ENCODE measurements at places on chromosomes 12 and 14. TPM values are rescaled to one million over a fixed set of nuclear protein-coding genes. Genes with fewer than 3 reads are reported as not detected.

DAD1 gene
- total RNA-seq: 134 TPM

CCDC177 gene
- total RNA-seq: not detected

DIO3 gene
- not detected for total RNA-seq

MANSC4 gene
- not detected for total RNA-seq

SIX1 gene
- 0.89 TPM for total RNA-seq

ASCL1 gene
- not detected for total RNA-seq

DNA sequence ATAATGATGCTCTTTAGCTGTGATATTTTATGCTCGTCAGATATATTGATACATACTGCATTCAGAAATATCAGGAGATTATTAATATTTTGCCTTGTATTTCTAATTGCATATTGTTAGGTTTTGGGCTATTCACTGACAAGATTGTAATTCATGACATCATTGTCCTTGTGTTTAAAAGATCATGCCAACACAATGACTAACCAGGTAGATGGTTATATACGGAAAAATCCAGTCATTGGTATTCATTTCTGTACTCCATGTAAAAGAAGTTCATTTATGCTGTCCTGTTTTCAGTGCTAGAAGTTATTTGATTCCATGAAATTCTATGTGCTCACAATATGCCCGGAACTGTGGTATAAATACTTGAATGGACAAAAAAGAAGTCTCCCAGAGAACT is 107.5 kb downstream of the KITLG start:
- DNase-seq: no peak

DNA sequence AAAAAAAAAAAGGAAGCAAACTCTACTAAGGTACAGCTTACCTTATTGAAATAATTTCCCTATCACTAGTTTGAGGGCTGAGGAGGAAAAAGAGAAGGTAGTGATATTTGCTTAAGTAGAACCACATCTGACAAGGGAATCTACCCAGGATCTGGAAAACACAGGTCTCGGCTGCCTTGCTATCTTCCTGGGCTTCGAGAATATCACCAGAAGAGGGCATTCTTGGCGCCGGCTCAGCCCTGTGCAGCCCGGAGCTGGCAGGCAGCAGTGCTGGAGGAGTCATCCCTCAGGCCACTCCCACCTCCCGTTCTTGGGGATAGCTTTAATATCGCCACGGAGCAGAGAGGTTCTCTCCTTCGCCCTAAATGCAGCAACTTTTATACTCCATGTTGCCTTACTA is 1181.2 kb downstream of the VRK1 start:
- DNase-seq: peak; percentile 80

- DNase-seq: no peak
These were observed 182.8 kb downstream of the SLC5A8 start for GRCh38 chr12:101027200-101027599.

DNA sequence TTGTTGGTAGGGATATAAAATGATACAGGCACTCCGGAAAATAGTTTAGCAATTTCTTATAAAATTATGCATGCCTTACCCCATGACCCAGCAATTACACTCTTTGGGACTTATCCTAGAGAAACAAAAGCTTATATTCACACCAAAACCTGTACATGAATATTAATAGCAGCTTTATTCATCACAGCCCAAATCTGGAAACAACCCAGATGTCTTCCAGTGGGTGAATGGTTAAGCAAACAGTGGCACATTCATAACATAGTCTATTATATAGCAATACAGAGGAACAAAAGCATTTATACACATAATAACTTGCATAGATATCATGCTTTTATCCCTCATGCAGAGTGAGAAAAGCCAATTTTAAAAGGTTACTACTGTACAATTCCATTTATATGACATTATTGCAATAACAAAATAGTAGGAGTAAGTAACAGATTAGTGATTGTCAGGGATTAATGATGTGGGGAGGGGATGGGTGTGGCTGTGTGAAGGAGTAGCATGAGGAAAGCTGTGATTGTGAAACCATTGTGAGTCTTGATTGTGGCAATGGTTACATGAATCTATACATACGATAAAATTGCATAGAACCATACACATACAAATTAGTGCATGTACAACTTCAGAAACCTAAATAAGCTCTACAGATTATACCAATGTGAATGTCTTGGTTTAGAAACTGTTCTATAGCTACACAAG is 363.1 kb upstream of the OR4E1 start:
- DNase-seq: no peak

GRCh38 chr14:98385851-98386250 is 886.1 kb downstream of the BCL11B start:
- no peak for DNase-seq

DNA sequence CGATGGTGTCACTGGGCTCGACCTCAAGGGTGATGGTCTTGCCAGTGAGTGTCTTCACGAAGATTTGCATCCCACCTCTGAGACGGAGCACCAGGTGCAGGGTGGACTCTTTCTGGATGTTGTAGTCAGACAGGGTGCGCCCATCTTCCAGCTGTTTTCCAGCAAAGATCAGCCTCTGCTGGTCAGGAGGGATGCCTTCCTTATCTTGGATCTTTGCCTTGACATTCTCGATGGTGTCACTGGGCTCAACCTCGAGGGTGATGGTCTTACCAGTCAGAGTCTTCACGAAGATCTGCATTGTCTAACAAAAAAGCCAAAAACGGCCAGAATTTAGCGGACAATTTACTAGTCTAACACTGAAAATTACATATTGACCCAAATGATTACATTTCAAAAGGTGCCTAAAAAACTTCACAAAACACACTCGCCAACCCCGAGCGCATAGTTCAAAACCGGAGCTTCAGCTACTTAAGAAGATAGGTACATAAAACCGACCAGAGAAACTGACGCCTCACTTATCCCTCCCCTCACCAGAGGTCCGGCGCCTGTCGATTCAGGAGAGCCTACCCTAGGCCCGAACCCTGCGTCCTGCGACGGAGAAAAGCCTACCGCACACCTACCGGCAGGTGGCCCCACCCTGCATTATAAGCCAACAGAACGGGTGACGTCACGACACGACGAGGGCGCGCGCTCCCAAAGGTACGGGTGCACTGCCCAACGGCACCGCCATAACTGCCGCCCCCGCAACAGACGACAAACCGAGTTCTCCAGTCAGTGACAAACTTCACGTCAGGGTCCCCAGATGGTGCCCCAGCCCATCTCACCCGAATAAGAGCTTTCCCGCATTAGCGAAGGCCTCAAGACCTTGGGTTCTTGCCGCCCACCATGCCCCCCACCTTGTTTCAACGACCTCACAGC is 717 bp downstream of the UBC start:
- peak; percentile 97 for DNase-seq

- DNase-seq: no peak
These were observed 13.1 kb upstream of the CIPC start for GRCh38 chr14:77084985-77085384.

DNA sequence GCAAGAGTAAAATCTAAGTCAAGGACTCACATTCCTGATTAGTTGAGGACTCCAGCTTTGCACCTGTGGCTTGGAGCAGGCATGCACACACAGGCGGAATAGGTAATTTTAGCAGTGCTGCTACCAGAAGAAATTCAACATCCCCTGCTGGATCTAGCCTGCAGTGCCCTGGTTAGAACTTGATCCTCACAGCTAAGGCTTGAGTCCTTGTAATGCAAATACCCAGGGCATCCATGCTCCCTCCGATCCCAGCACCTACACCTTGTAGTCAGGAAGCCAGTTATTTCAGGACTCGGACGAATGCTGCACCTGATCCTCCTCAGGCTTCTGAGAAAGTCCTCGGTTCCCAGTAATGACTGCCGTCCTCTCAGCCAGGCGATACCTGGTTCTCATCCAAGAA is 309.0 kb upstream of the AMIGO2 start:
- no peak for DNase-seq

GRCh38 chr14:77615361-77616132 is 890 bp downstream of the SPTLC2 start:
- peak; percentile 61 for DNase-seq

DNA sequence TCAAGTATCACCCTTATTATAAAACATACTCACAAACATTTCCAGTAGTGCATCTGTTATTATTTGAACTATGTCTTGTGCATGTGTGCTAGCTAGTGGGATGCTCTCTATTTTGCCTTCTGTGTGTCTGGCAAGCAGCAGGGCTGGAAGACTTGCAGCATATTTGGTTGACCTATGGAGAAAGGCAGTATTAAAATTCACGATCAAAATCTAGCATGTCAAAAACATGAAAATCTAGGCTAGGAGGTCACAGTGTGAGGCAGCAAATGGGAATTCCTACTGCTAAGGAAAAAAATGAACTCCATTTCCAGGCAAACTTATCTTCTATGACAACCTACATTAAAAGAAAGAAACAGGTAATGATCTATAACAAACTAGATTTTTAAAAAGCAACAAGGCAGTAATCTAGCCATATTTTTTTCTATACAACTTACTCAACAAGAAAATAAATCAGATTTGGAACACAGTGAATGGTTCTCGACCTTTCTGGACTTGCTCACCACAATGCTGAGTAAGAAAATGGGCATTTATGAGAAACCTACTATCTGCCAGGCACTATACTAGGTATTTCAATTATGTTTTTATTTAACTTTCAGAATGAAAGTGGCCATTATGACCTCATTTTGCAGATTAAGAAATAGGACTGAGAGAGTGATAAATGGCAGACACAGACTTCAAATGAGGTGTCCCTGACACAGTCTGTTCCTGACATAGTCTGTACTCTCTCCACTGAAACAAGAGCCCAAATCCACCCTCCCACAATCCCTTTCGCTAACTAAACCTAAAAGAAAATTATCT is 96.8 kb downstream of the TXNDC16 start:
- no peak for DNase-seq

- no peak for DNase-seq
These were observed 22.5 kb upstream of the C14orf132 start for GRCh38 chr14:96016501-96017160.

DNA sequence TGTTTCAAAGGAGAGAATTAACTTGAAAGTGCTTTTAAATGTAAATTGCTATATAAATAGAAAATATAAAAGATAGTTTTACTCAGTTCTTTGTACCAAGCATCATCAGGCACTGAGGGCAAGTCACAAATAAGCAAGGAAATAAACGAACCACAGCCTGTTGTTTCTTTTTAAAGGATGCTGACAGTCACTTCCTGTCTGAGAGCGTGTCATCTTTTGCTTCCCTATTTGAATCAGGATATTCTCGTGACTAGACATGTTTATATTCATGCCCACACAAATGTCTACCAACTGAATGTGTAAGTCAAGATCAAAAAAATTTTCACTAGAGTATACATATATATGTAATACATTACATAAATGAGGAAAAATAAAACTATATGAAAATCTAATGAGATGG is 31.4 kb upstream of the SLC2A13 start:
- no peak for DNase-seq

GRCh38 chr12:54448344-54448743 is 25.1 kb downstream of the GTSF1 start:
- no peak for DNase-seq

DNA sequence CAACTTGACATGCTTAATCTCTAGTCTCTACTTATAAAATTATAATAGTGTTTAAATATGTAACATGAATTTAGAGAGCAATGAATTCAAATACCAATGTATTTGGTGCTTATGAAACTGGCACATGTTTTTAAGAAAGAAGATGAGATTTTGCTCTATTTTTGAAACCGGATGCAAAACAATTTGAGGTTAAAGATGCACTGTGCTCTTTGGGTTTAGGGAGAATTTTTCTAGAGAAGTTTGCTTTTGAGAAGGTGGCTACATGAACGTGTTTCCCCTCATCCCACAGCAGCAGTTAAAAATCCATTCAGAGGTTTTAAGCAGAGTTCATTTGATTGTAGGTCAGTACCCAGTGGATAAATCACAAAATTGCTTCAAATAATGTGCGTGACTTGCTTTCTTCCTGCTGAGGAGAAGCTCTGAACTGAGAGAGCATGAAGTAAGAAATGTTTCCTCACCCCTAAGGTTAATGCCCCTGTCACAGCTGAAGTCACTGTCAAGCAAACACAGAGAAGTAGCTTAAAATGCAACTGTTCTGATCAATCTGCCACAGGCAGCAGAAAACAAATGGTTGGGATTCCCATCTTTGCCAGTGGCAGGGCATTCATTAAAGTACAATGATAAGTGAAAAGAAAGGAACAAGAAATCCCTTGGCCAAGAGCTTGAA is 241.9 kb upstream of the SYT1 start:
- no peak for DNase-seq

DNA sequence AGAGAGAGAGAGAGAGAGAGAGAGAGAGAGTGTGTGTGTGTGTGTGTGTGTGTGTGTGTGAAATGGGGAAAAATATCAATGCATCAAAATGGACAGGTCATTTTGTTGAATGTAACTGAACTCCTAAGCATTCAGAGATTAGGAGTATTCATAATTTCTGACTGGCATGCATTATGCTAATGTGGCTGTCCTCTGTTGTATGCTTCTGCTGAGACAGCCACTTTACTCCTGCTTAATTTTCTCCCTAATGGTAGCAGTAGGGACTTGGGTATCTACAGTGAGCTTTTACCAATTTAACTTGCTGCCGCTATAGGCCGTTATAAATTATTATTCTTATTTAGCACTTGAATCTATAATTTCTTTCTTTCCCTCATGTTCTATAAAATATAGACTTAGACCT is 924.8 kb downstream of the NRXN3 start:
- DNase-seq: no peak

- no peak for DNase-seq
These were observed 38.2 kb upstream of the ZNF641 start for GRCh38 chr12:48388938-48389337.

GRCh38 chr12:50110762-50111351 is 1.2 kb upstream of the COX14 start:
- peak; percentile 90 for DNase-seq

DNA sequence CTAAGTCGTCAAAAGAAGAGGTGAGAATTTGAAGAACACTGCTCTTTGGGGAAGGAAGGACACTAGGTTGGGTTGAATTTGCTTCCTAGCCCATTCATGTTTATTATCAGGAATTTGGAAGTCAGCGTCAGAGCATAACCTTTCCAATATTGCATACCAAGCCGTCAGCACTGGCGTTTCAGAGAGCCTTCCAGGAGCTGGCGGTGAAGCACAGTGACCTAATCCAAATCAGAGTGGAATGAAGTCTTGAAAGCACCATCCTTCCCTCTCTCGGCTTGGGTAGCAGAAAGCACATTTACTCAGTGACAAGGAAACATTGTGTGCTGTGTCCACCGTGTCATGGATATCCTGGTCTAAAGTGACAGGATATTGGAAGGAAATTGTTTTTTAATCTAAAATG is 240.3 kb upstream of the PELI2 start:
- no peak for DNase-seq

GRCh38 chr12:3507361-3507760 is 16.4 kb downstream of the PRMT8 start:
- no peak for DNase-seq

GRCh38 chr14:30299915-30300314 is 259.0 kb upstream of the G2E3 start:
- DNase-seq: no peak

Measured in cardiac septum (tissue), 1 donor.